ENCODE measurements at places on chromosomes 11 and 22.

DNA sequence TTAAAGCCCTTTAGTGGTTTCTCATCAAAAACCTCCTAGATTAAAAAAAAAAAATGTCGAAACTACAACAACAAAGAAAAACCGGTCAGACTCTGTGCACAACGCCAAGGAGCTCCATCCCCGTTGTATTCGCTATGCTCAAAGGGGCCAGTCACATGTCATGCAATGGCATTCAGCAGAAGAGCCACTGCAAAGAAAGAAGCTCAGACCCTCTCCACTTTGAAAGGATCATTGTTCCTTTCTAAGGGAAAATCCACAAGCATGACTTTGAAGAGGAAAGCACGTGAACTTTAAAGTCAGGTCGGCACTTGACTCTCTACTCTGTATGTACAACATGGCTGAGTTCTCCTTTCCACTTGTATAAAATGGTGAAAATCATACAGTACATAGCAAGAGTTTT, 655.6 kb downstream of the ETS1 start:
- DNase-seq = no peak

DNA sequence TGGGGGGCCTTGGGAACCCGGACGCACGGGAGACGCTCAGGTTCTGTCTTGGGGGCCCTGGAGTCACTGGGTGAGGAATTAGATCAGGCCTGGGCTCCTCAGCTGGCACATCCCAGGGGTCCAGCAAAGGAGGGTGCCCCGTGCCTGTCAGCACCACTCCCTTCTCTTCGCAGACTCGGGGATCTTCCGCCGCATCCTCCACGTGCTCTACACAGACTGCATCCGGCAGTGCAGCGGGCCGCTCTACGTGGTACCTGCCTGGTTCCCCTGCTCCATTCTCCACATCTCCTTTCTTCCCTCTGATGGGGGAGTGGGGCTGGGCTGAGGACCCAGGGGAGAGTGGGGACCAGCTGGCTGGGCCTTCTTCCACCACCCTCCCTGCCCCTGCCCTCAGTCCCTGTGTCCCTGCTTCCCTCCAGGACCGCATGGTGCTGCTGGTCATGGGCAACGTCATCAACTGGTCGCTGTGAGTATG, 6.7 kb upstream of the TAGLN start:
- DNase-seq = no peak

- DNase-seq = no peak
Observed at GRCh38 chr22:19429950-19430889, 1.3 kb downstream of the HIRA start.

- peak; percentile 80 for DNase-seq
Observed at GRCh38 chr11:102368472-102368871, 21.5 kb downstream of the BIRC2 start.

- DNase-seq = no peak
Observed at GRCh38 chr22:43168471-43169309, 17.3 kb downstream of the TSPO start.

DNA sequence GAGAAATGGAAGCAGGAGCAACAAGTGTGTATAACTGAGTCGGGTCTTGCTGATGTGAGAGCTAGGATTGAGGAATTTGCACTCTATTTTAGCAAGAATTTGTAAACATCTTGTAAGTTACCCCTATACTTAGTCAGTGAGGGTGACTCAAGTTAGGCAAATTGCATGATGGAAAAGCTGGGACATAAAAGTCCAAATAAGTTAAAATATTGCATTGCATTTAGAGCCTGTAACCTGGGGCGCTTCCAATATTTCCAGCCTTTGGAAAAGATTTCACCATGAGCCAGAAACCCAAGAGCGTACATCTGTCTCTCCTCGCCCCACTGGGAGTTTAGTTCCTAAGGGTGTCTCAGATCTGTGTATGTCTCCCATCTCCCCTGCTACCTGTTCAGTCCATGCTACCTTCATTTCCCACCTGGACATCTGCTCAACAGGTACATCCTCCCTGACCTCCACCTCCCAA, 37.0 kb upstream of the ACCSL start:
- DNase-seq = no peak

DNA sequence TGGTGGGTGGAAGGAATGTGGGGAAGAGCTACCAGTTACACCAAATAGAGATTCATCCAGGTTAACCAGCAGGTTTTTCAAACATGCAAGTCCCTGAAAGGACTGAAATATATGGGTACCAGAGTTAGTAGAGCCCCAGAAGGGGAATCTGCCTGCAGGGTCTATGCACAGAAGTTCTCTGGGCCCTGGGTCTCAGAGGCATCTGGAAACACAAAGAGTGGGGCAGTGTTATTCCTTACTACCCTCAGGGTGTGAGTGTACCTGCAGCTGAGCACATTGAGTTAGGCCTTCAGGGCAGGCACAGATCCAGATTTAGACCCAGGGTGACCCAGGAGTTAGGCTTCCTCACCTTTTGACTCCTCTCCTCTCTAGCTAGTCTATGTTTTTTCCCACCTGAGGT, 43.9 kb upstream of the SWAP70 start:
- no peak for DNase-seq

DNA sequence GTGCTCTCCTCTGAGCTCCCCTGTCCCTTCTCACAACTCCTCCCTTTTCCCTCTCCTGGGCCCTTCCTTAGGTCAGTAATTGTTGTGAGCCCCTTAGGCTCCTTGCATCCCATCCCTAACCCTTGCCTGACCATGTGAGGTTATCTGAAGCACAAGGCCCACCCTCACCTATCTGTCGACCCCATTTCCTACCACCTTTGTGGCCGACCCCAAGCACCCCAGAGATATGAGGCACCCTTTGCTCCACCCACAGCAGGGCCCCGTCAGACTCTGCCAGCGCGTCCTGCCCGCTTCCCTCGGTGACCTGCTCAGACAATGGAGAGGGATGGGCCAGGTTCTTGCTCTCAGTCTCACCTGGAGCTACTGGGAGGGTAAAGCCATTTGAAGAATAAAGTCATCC, 1.3 kb downstream of the GNG3 start:
- DNase-seq = no peak

DNA sequence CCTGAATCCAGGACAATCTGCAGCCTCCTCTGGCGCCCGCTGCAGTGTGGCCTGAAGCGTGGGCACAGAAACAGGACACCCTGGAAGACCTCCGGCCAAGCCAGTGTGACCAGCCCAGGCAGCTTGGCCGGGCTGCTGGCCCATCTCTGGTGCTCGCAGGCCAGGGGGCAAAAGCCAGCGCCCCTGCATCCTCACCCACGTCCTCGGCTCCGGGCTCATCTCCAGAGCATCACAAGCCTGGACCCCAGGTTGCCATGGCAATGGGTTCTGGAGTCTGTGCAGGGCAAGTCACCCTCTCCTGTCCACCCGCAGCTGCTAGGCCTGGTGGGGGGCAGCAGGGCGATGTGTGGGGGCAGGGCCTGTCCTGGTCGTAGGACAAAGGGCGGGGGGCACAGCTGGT, 9.3 kb upstream of the PDGFB start:
- DNase-seq = no peak

DNA sequence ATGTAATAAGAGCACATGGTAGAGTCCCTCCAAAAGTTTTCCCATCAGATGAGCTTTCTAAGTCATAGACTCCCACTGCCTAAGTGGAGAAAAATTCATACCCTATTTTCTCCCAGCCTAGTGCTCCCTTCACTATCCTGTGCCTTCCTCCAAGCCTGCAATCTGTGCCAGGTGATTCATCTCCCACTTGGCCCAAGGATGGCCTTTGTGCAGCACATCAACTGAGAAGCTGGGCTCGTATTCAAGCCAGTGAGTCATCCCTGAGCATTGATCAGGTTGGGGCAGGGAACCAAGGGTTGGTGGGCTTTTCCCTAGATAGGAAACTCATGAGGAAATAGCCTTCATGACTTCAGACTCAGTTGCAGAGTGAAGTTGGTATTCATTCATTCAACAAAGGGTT, 64.6 kb downstream of the PANX1 start:
- DNase-seq = no peak

- DNase-seq = no peak
Observed at GRCh38 chr11:13291800-13292199, 14.2 kb downstream of the BMAL1 start.

DNA sequence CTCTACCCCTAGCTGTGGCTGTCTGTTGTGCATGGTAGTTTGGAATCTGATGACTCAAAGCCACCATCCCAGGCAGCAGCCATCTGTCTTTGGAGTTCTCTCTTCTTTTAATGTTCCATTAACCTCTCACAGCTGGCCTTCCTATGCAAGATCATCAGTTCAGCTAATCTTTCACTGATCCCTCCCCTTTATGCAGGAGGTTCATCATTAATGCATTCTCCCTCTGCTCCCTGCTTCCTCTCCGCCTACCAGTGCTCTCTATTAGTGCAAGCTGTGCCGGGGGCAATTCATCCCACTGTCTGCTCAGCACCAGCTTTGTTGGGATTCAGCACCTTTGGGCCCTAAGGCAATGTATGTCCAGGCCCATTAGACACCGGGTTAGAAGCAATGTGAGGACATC, 413.0 kb upstream of the LRRC4C start:
- DNase-seq = no peak

DNA sequence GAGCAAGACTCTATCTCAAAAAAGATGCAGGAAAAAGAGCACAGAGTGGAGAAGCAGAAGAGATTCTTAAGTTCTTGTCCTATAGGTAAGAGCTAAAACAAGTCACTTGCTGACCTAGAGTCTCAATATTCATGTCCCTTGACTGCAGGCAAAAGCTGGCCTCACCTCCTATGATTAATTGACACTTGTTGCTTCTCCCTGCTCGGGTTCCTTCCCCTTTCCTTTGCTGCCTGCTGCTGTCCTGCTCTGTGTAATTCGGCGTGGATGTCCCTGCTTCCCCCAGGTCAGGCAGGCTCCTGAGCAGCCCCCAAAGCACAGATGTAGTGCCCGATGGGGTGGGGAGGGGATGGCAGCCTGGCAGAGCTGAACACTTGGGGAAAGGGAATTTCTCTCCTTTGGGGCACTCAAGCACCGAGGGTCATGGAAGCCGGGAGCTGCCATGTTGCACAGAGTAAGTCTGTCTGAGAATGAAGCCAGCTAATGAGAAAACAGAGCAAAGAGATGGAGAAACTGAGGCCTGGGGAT, 60.8 kb upstream of the NUP50 start:
- DNase-seq = no peak

DNA sequence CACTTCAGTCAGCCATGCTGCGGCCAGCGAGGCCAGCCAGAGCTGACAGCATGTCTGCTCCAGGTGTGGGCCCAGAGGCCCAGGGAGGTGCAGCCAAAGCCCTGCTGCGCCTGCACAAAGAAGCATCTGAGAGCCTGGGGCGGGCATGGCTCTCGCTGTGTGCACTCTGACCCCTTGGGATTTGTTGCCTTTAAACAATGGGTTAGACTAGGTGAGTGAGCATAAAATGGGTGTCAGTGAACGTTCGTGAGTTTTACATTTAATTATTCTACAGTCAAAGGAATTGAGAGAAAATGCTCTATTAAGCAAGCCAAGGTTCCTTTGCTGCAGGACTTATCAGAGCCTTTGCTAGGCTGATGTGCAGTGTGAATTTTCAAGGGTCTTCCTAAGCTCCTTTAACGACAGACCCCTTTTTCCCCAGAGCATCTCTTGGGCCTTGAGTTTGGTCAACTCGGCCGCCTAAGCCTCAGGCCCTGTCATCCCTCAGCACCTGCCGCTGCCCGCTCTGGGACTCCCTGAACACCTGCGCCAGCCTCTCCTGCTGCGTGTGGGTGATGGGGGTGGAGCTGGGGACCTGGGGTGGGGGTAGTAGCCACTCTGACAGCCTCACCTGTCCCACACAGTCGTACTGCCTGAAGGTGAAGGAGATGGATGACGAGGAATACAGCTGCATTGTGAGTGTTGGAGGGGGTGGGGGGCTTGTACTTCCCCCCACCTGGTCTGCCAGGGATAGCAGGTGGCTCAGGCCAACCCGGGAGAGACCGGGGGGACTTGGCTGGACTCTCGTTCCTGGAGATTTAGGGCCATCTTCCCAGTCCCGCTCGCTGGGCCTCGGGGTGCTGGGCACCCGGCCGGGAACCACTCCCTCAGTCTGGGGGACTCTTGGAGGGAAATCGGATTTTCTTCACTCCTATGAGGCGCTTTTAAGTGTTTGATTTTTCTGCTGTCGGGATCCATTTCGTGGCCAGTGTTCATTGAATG, 10.5 kb downstream of the SLC16A8 start:
- no peak for DNase-seq

- no peak for DNase-seq
Observed at GRCh38 chr11:94654201-94654600, 87.0 kb downstream of the PIWIL4 start.

- DNase-seq = no peak
Observed at GRCh38 chr22:19723983-19724827, 866 bp downstream of the GP1BB start.

DNA sequence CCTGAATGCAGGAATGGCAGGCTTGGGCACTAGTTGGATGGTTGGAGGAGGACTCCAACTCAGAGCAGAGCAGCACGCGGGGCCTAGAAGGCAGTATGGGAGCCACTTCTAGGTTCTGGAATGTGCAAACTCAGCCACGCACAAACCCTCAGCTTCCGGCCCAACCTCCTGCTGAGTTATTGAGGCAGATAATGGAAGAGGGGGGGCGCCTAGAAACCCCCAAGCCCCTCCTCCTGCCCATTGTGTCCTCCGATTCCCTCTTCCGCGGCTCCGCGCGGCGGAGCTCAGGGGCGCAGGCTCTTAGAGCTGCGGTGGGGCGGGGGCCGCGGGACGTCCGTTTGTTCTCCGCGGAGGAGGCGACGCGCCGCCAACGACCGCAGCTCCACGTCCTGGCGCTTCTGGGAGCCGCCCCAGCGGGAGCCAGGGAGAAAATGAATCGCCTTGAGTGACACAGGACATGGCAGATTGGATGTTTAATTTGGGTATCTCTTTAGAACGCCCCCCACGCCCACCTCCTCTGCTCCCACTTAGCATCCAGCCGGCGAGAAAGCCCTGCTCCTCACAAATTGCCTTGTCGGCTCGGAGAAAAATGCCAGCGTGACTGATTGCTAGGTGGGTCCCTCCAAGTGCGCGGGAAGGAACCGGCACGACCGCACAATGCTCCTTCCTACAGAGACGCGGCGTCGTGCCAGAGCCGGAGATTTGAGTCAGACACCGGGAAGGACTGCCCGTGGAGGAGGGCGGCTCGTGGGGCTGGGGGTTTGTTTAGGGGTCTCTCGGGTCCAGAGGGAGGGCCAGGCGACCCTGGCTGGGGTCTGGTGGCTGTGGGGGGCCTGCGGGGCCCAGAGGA, 144.6 kb downstream of the NECTIN1 start:
- no peak for DNase-seq

DNA sequence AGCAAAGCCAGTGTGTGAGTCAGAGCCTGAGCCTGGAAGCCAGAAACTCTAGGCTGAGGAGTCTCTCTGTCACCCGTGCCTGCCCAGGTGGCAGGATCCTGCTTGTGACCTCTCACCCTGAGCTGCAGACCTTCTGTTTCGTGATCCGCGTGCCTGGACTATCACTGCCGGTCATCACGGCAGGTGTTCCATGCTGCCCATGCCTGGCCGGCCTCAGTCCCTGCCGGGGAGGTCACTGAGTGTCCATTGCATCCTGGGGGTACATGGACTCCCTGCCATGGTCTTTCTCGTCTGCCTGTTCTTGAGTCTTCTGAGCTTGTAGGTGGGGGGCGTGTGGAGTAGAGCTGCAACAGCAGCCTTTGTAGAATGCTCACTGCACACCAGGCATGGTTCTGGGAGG, 1032.4 kb downstream of the TBC1D22A start:
- DNase-seq = no peak

- DNase-seq = no peak
Observed at GRCh38 chr22:34210301-34210700, 290.0 kb upstream of the LARGE1 start.
